NCI-H524 (cell line): ENCODE measurements at places on chromosomes 4 and X.

DNA sequence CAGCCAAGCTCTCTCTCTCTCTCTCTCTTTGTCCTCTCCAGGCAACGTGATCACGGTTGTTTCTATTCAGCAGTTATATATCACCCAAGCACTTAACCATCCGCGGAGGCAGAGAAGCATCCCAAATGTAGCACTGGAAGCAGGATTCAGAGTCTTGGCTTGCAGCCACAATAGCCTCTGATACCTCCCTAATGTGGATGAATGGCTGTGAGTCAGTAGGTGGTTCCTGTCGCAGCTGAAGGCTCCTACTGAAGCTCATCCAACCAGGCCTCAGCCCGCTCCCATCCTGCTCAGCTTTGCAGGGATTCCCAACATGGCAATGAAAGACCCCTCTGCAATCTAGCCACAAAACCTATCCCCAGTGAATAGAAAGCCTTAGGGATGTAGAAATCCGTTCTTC is 5.1 kb downstream of the HS6ST2 start:
- DNase-seq, result no peak

DNA sequence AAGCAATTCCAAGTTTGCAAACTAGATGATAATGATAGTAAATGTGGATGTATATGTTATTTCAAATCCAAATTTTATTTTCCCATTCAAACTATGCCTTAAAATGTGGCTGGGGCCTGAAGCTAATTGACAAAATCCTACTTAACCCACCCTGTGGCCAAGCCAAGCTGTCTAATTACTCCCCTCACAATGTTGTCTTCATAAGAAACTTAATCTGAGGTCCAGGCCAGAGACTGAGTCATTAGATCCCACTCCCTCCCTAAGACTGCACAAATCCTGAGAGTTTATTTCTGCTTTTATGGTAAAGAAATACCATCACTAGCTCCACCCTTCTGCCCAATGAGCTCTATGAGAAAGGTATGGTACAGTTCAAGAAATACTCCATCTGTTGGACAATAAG is 16.6 kb downstream of the SMPX start:
- peak; percentile 55 for DNase-seq

GRCh38 chr4:118839221-118839927 is 3.4 kb upstream of the SEC24D start:
- DNase-seq, result no peak

DNA sequence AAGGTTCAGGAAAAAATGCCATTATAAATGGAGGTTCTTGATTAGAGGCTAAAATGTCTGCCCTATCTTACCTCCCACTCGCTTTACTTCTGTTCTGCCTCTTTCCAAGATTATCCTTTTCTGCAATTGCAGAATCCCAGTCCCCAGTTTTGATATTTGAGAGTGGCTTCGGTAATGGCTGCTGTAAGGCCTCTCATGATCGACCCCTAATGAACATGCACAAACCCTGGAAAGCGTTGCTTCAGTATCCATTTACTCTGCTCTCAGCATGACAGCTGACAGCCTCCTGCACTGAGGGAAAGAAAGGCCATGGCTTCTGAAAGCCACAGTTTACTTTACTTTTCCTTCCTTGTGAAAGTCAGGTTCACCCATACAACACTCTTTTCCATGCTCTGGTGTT is 325.4 kb upstream of the GALNT7 start:
- DNase-seq, result no peak

DNA sequence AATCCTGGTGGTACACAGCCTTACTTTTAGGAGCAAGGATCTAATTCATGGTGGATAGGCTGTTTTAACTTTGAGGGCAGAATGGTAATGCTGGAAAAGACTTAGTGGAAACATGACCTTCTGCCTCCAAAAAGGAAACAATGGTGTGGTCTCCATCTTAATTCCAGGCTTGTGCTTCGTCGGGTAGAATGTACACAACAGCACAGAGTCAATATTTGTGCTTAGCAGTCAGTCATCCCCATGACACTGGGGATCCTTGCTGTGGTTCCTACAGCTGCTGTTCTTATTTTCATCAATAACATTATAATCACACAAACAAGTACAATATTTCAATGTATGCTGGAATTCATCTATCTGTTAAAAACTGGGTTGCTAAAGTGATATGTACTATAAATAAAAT is 104.4 kb downstream of the HHIP start:
- no peak for DNase-seq

DNA sequence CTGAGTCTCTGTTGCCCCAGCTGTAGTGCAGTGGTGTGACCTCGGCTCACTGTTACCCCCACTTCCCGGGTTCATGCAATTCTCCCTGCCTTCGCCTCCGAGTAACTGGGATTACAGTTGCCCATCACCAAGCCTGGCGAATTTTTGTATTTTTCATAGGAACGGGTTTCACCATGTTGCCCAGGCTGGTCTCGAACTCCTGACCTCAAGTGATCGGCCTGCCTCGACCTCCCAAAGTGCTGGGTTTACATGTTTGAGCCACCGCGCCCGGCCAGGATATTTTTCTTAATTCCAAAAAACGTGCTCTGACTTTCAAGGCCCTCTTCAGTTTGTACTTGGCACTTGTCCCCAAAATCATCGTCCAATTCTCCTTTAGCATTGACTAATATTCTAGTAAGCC is 129.2 kb upstream of the EPHA5 start:
- no peak for DNase-seq

DNA sequence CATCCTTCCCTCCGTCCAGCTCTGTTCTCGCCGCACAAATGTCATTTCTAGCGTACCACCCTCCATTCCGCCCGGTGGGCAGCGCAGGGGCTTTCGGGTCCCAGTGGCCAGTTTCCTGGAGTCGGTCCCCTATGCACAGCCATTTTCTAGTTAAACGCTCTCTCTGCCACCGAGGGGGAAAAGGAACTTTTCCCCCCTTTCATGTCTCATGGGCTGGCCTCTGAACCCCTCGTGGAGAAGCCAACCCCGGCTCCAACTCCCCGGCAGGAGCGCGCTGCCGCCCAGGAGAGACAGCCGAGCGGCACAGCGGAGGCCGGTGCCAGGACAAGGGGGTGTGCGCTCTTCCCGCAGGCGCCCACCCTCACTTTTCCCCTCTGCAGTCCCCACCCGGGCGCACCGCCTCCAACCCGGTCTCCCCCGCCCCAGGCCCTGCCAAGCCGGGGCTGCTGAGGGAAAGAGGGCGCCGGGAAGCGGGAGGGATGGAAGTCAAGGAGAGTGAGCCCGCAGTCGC is 662 bp downstream of the APBB2 start:
- DNase-seq, result no peak

DNA sequence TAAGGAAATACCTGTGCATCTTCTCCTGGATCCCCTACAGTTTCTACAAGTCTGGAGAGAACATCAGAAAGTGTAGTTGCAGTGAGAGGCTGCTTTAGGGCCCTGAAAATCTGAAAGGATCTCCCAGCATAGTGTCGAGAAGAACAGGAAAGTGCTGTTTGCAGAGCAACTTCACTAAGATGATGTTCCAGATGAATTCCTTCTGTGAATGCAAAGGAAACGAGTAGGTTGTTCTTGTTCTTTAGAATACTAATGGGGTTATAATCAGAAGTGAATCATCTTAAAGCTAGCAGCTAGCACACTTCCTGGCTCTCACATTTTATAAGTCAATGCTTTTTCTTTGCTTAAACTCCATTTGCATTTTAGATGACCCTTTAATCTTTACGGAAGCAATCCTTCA is 53.7 kb downstream of the ZAR1 start:
- DNase-seq, result no peak

DNA sequence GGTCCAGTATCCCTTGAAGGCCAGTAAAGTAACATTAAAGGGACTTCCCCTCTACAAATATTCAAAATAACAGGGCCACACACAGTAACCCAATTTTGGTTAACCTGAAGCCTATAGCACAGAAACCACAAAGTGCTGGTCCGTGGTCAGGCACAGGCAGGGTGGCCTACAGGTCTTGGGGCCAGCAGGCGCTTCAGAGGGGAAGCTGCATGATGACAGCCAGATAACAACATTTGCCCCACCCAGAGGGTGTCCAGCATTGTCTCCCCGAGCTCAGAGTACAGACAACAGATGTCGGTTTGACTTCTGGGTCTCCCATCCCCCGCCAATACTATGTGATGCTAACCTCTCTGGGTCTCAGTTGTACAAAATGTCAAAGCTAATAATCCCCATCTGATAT is 51.1 kb downstream of the SH3KBP1 start:
- DNase-seq, result no peak

GRCh38 chrX:109312757-109313156 is 169.1 kb downstream of the GUCY2F start:
- no peak for DNase-seq
